ENCODE measurements at places on chromosomes 1 and 21.

- no peak for DNase-seq
Measured at GRCh38 chr1:209642816-209643215, 9.4 kb downstream of the LAMB3 start.

DNA sequence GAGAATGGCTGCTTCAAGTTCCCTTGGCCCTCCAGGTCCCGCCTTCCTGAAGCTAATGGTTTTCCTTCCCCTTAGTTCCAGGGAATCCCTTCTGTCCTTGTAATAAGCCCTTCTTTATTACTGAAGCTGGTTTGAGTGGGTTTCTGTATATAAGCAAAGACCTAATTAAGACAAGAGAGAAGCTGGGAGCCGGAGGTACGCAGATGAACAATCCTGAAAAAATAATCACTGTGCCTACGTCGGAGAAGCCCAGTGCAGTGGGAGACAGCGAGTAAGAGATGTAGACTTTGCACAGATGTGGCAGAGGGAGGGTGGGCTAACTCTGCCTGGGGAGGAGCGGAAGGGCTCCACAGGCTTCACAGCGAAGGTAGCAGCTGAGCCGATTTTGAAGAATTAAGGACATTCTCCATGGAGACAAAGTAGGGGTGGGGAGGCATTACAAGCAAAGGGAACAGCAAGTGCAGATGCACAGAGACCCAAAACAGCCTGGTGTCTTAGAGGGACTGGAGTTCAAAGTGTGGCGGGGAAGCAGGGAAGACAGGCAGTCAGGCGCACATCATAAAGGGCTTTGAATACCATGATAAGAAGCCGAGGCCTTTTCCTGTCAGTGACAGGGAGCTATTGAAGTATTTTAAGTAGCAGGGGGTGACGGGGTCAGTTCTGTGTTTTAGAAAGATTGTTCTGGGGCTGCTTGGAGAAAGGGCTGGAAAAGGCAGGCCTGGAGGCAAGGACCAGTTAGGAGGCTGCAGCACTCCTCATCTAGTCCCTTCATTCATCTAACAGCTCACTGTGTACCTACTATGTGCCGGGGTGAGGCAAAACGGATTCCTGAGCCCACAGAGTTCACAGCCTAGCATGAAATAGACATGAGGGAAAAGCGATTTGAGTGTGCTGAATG is 6.5 kb downstream of the RIMS3 start:
- DNase-seq, result no peak

DNA sequence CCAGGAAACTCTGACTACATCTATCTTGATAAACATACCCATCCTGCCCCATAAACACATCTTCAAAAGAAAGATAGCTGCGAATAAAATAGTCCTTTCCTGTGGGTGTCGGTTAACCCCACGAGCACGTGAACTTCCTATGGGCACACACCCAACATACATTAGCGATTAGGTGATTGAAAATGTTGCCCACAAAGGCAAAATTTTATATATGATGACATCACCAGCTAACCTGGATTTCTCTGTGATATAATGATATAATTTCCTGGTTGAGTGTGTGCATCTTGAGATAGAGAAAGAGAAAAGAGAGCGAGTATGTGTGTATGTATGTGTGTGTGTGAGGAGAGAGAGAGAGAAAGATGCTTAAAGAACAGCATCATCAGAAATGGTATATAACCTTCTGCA is 296.1 kb downstream of the PTPRC start:
- no peak for DNase-seq

- no peak for DNase-seq
Measured at GRCh38 chr1:6911974-6912373, 126.7 kb downstream of the CAMTA1 start.
